Thoracic aorta endothelial cell (primary cell): ENCODE measurements at places on chromosomes 5 and 9. TPM values are rescaled to one million over a fixed set of nuclear protein-coding genes. Genes with fewer than 3 reads are reported as not detected.

C5orf58 gene
- total RNA-seq: not detected in 2 replicates

ZNF367 gene
- total RNA-seq: 13.8 and 16.7 TPM in 2 replicates

SPATA6L gene
- total RNA-seq: 1.8 and 2.3 TPM in 2 replicates

IL3 gene
- not detected in 2 replicates for total RNA-seq

TMEM252 gene
- total RNA-seq: not detected in 2 replicates

PCDHGC3 gene
- 13.3 and 19.6 TPM in 2 replicates for total RNA-seq

IFNA21 gene
- total RNA-seq: not detected in 2 replicates

SHROOM1 gene
- total RNA-seq: 5.3 and 8.5 TPM in 2 replicates

ZNF883 gene
- 0.07 and 0.53 TPM in 2 replicates for total RNA-seq

GPR21 gene
- 1.2 and 1.8 TPM in 2 replicates for total RNA-seq

S1PR3 gene
- 22.7 and 25.9 TPM in 2 replicates for total RNA-seq

LHX3 gene
- total RNA-seq: not detected in 2 replicates

UNC5A gene
- total RNA-seq: 0.22 and 0.66 TPM in 2 replicates

IL5 gene
- not detected in 2 replicates for total RNA-seq

GRM6 gene
- total RNA-seq: not detected in 2 replicates

CNOT6 gene
- 30.9 and 33.5 TPM in 2 replicates for total RNA-seq

INIP gene
- 27.9 and 29.3 TPM in 2 replicates for total RNA-seq

NR6A1 gene
- 0.27 and 1.2 TPM in 2 replicates for total RNA-seq

PAEP gene
- not detected in 2 replicates for total RNA-seq

GNA14 gene
- 3.9 and 5.2 TPM in 2 replicates for total RNA-seq

GTF2H2C gene
- 55.3 and 68.7 TPM in 2 replicates for total RNA-seq

IL13 gene
- total RNA-seq: not detected in 2 replicates

DCP2 gene
- 62.5 and 69.7 TPM in 2 replicates for total RNA-seq

AQP7 gene
- 0.13 TPM in 1 of 2 replicates, not detected in the other for total RNA-seq

CCNO gene
- 0.13 and 0.65 TPM in 2 replicates for total RNA-seq

WNK2 gene
- total RNA-seq: under 0.01 and 0.07 TPM in 2 replicates
